Osteoblast (primary cell): ENCODE measurements at places on chromosomes 7 and 10. TPM values are rescaled to one million over a fixed set of nuclear protein-coding genes. Genes with fewer than 3 reads are reported as not detected.

GPR37 gene
- total RNA-seq: under 0.01 and 0.29 TPM in 2 replicates

PCGF6 gene
- 16.6 and 18.9 TPM in 2 replicates for total RNA-seq

LOXL4 gene
- 28.6 and 36.6 TPM in 2 replicates for total RNA-seq

CPA2 gene
- total RNA-seq: not detected in 2 replicates

MRC1 gene
- total RNA-seq: under 0.01 and 0.36 TPM in 2 replicates

FZD8 gene
- 15.2 and 21.8 TPM in 2 replicates for total RNA-seq

USP6NL gene
- total RNA-seq: 13.8 and 14.1 TPM in 2 replicates

SPAG6 gene
- total RNA-seq: not detected in 2 replicates

CYP26C1 gene
- total RNA-seq: under 0.01 TPM in 2 replicates

FOXI2 gene
- not detected in 2 replicates for total RNA-seq

DNA sequence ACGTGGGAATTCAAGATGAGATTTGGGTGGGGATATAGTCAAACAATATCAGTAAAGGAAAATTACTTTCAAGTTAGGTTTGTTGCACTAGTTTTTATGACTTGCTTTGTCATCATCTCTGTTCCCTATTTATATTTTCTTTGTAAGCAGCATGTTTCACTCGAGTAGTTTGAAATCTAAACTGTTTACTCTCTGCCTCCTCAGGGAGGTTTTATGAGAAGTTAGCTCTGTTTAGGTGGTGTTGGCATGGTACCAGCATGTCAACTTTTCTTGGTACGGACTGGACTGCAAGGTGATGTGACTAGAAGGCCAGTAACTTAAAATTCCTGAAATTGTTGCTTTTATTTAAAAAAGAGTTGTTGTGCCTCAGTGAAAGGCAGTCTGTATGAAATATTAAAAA lies 59.2 kb upstream of the MTPN start:
- DNase-seq: no peak

DNA sequence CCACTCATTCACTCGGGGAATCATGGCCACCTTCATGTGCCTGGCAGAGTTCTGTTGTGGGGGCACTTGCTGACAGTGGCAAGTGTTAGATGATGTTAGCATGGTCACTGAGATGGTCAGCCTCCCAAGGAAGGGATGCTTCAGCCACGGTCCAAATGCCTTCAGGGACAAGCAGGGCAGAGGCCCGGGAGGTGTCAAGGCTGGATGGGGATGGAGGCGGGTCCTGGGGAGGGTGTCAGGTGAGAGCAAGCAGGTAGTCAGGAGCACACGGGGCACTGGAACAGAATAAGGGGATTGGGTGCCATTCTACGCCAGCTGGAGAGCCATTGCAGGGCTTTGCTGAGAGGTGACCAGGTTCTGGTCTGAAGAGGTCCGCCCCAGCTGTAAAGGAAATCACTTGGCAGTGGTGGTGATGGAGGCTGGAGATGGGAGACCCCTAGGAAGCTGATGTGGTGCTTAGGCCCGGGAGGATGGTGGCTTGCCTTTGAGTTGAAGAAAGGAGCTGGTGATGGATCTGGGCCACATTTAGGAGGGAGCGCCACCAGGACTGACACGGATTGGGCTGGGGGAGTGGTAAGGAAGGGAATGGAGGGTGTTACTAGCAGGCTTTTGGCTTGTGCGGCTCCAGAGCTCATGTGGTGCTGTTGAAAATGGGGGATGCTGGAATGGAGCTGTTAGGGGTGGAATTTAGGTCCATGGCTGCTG lies 24.1 kb downstream of the AGAP3 start:
- DNase-seq: peak; percentile 64

- DNase-seq: peak; percentile 91
These were observed 27.9 kb downstream of the DUSP5 start for GRCh38 chr10:110525349-110526260.

DNA sequence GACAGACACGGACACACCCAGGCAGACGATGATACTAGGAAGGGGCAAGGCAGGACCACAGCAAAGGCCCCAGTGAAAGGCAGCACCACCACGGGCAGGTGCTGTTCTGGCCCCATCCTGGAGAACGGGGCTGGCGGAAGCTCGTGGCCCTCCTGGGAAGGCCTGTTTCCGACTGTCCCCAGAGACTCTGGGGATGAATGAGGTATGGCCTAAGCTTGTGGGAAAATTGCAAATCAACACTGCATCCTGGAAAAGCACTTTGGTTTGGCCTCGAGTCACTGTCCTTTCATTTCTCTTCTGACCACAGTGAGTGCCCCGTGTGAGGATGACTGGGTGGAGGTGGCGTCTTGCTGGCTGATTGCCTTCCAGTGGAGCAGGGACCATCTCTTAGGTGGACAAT lies 81.6 kb upstream of the ANLN start:
- DNase-seq: no peak

DNA sequence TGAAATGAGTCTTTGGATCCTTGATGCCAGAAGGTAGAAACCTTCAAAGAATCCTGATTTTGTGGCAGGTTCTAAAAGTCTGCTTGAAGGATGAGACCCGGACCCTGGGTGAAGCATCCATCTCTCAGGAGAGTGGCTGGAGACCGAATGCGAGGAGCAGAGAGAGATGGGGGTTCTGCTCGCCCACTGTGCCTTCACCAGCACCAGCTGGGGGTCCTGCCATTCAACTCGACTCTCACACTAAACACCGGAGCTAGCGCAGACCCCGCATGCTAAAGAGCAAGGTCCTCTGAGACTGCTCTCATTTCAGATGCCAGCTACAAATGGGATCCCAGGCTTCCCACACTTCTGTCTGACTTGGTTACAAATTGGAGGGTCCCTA lies 218.4 kb downstream of the GLRX3 start:
- DNase-seq: no peak

GRCh38 chr7:4650433-4651047 lies 31.6 kb upstream of the FOXK1 start:
- no peak for DNase-seq

- DNase-seq: no peak
These were observed 40.3 kb downstream of the SGCE start for GRCh38 chr7:94615666-94616065.

GRCh38 chr10:94174838-94175237 lies 181.1 kb downstream of the PLCE1 start:
- peak; percentile 45 for DNase-seq

DNA sequence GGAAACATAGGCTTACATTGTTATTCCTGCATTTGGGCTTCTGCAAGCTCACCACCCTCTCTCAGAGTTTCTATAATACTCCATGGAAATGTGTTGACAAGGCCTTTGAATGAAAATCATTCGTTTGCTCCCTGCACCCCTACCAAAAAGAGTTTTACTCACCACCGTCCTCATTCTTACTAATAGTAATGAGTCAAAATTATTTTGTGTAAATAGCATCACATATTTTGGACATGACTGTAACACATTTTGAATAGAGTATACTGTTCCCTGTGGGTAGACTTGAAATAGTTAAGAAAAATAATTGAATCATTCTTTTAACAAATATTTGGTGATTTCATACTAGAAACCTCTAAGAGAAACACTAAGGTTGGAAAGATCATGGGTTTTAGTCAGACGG lies 84.6 kb downstream of the AKAP9 start:
- peak; percentile 89 for DNase-seq

DNA sequence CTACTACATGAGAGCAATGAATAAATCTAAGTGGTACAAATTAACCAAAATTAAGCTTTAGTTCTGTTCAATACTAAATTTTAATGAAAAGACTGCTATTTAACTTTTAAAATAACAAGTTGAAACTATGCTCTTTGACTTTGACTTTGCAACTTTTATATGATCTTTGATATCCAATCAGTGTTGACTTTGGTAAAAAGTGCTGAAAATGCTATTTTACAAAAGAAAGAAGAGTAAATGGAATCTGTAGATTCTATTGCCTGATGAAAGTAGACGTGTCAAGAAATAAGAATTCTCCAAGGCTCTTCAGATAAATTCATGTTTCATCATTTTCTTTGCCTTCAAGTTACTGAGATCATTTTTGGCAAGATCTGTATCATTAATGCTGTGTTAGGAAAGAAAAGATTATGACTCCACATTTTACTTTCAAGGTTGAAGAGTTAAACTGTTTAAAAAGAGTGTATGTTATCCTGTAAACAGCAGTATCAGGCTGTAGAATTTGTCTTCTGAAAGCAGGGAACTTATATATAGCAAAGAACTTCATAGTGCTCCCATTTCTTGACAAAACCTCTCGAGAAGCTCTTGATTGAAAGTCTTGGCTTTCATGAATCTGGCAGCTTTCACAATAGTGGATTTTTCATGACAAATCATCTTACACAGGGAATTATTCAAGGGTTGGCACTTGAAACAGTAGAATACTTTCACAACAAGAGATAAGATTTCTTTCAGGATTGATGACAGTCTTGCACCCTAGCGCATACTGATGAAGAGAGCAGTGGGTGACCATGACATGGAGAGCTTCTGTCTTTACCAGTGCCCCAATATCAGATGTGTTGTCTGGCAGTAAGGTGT lies 72.1 kb downstream of the PTEN start:
- peak; percentile 11 for DNase-seq

GRCh38 chr10:87863053-87863943 lies at the start of the genes KLLN and PTEN:
Gene KLLN (minus strand): TSS chr10:87863533. CDS start chr10:87862487, 1,046 bp downstream.
Gene PTEN (plus strand): TSS chr10:87863625. CDS start chr10:87864470, 845 bp downstream.
- peak; percentile 96 for DNase-seq

- peak; percentile 34 for DNase-seq
These were observed 122.7 kb downstream of the TRRAP start for GRCh38 chr7:99000904-99001465.

- peak; percentile 95 for DNase-seq
These were observed 22.8 kb downstream of the C10orf105 start for GRCh38 chr10:71696628-71697326.

- DNase-seq: no peak
These were observed 654.2 kb upstream of the STEAP1 start for GRCh38 chr7:89500084-89500483.

DNA sequence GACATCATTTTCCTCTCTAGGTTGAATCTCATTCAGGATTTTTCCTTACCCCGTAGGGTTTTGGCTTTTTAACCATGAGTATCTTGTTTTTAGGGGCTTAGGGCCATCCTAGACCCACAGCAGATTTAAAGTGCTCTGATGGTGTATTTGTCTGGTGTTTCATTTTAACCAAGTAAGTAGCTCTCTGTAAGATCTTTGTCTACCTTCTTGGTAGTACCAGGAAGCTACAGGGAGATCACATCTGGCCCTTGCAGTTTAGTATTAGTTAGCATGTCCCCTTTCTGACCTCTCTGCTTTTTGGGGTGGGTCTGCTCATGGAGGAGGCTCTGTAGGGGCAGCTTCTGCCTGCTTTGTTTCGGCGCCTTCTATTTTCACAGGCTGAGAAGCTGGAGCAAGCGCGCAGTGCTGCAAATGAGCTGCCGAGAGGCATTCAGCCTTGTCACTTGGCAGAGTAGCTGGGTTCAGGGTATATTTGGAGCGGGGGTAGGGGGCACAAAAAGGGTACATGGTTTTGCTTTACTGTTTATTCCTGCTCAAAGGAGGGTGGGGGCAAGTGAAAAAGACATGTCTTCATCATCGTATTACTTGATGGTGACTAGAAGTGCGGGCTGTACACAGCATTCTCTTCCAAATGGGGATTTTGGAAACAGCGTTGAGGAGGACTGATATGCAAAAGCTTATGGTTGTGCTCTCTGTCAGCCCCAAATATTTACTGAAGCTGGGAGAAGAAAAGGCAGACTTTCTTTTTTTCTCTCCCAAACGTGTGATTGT lies 146.3 kb downstream of the CELF2 start:
- DNase-seq: no peak

DNA sequence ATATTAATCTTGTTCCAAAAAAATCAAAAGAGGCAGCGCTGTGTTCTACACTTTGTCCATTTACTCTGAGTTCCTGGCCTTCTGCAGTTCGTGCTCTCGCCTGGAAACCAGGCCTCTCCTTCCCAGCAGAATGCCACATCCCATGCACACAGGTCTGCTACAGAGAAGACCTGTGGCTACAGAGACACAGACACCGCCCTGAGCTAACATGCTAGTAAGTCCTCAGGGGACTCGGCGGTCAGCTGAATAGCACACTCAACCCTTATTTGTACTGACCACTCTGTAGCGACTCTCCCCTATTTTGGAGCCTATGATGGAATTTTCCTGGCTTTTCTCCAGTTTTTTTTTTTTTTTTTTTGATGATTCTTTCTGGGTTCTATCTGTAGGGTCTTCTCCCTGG lies 12.8 kb downstream of the CREB3L2 start:
- DNase-seq: no peak

DNA sequence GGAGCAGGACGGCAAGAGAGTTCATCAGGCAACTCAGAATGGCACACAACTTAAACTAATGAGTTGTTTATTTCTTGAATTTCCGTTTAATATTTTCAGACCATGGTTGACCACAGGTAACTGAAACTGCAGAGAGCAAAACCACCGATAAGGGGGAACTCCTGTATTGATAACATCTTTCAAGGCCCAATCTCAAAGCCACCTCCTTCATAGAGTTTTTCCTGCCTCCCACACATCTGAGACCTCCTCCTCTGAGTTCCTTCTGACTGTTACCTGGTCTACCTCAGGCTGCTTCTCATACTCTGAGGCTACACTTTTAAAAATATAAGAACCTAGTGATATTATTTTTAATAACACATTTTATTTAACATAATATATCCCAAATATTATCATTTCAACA lies 341.5 kb upstream of the NPVF start:
- no peak for DNase-seq
